Amniotic stem cell (primary cell): ENCODE measurements at places on chromosomes 5 and 9.

DNA sequence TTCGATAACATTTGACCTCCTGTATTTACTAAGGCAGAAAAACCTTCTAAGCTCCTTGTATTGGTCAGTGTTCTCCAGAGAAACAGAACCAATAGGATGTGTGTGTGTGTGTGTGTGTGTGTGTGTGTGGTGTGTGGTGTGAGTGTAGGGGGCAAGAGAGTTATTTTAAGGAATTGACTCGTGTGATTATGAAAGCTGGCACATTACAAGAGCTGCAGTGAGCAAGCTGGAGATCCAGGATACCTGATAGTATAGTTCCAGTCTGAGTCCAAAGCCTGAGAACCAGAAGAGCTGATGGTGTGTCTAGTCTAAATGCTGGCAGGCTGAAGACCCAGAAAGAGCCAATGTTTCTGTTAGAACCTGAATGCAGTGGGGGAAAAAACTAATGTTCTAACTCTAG is 21.2 kb upstream of the PIK3R1 start:
- DNase-seq, result no peak

DNA sequence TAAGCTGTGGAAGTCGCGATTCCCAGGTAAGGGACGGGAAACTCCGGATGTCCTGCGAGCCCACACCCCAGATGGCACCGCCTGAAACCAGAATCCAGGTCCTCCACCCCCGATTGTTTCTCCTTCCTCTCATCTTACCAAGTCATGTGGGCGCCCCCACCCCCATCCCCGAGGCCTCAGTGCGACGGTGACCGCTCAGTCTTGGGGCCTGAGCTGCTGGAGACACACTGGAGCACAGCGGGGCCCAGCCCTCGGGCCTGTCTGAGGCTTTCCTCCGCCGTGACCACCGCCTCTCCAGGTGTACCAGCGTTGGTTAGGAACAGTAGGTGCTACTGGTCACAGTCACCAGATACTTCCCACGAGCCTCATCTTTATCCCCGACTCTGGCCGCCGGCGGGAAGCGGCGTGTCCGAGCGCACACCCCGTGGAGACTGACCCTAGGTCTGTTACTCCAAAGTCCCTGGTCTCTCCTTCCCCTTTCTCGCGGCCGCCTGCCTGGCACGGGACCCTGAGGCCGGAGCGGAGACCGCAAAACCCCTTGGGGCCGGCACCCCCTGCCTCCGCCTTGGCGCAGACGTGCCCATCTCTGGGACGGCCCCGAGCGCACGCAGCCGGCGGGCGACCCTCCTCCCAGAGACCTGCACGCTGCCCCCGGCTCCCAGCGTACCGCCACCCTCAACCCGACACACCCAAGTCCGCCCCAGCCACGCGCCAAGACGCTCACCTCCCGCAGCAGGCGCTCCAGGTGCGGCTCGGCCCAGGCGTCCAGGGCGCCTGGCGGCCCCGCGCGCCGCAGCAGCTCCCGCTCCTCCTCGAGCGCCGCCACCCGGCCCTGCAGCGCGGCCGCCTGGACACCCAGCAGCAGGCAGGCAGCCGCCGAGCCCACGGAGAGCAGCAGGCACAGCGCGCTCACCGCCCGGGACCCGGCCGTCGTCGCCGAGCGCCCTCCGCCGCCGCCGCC is 733 bp downstream of the COL23A1 start:
- DNase-seq, result no peak

GRCh38 chr5:28275931-28276330 is 1237.5 kb upstream of the CDH9 start:
- no peak for DNase-seq

DNA sequence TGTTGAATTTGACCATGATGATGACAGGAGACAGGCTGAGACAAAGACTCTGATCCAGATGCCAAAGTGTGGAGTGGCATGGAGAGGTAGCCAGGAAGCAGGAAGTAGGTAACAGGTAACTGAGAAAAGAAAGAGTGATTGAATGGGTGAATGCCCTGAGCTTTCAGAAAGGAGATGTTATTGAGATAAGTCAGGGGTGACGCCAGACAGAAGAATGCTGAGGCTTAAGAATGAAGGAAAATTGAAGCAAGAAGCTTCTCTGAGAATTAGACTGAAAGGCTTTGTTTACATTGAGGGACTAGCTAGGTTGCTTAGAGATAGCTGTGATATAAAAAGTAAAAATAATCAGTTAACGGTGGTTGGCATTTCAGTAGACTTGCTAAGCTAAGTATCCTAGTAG is 165.7 kb downstream of the PSAT1 start:
- no peak for DNase-seq

DNA sequence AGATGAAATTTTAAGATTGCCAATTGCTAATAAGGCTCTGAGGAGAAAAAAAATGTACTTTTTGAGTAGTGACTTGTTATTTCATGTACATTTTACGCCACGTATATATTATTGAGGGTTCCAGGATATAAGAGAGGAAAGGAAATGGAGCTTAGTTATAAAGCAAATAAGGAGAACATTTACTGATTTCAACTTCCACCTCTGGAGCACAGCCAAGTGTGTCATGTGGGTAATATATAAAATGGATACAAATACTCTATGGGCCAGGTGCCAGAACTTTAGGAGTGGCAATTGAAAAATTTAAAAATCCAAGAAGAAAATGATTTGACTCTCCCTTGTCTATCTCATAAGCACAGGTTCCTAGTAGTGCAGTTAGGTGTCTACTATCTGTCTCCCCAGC is 45.0 kb upstream of the VLDLR start:
- DNase-seq, result no peak

- DNase-seq, result no peak
Measured at GRCh38 chr5:176542135-176542595, 5.0 kb upstream of the RNF44 start.

DNA sequence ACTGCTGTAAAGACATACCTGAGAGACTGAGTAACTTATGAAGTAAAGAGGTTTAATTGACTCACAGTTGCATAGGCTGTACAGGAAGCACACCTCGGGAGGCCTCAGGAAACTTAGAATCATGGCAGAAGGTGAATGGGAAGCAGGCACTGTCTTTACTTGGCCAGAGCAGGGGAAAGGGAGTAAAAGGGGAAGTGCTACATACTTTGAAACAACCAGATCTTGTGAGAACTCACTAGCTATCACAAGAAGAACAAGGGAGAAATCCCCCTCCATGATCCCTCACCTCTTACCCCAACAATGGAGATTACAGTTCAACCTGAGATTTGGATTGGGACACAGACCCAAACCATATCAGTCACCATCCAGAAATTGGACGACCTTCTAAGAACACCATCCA is 1285.8 kb upstream of the CDH9 start:
- DNase-seq, result no peak

GRCh38 chr5:102049517-102049916 is 246.6 kb downstream of the SLCO4C1 start:
- no peak for DNase-seq

DNA sequence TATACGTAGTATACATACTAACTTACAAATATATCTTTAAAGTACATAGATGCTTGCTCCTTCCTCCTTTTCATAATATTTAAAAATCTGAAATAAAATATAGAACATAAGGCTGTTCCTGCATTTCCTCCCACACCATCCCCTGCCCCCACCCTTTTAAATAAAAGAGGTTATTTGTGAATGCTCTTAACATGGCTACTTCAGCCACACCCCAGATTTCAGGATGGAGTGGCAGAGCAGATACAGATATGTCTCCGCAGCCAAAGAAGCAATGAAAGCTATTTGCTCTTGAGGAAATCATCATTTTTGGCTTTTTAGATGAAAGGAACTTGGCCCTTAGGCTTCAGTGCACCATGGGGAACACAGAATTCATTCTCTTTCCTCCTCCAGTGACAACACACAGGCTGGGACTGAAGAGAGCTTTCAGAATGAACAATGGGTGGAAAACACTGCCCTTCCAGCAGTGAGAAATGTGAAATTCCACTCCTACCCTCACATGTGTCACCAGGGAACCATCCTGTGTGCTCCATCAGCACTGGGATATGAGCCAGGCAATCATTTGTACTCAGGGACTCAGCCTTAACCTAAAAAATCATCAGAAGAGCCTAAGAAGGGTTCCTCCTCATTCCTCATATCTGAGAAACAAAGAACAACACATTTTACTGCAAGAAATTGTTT is 134.3 kb downstream of the PPP2R2B start:
- DNase-seq, result no peak

- no peak for DNase-seq
Measured at GRCh38 chr5:139183502-139183901, 14.7 kb downstream of the SIL1 start.

DNA sequence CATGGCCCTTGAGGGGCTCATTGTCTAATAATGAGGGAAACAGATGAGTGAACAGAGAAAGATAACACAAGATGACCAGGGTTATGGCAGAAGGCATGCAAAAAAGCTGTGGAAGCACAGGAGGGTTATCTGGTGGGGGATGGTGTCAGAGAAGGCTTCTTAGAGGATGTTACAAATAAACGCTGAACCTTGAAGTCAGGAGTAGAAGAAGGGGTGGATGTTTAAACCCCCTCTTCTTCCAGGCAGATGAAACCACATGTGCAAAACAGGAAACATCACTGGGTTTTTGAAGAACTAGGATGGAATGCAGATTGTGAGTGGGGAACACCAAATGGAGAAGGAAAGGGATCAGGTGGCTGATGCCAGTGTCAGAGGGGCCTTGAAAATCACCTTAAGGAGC is 41.8 kb upstream of the NR5A1 start:
- no peak for DNase-seq

DNA sequence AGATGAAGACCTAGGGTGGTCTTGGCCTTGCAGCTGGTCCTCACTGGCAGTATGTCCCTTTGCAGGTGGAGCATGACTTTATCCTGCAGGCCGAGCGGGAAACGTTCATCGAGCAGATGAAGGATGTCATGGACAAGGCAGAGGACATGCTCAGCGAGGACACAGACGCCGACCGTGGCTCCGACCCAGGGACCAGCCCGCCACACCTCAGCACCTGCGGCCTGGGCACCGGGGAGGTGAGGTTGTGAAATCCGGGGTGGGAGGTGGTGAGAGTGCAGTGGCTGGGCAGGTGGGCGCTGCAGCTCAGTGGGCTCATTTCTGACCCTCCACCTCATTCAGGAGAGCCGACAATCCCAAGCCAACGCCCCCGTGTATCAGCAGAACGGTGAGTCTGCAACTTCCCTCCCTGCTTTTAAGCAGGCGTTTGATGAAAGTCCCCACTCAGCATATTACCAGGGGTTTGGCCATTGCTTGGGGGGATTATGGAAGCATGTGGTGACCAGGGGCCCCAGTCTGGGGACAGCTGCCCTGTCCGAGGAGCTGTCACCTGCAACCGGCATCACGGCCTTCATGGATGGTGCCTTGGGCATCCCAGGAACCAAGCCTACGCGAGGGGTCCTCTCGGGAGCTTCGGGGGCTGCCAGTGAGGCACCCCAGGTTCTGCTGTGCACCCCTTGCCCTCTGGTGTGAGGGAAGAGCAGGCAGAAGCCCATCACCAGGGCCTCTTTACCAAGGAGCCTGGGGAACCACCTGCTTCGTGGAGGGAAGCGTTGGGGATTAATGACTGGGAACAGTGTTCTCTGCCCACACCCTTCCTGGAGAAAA is 84.0 kb downstream of the WNK2 start:
- no peak for DNase-seq

- DNase-seq, result no peak
Measured at GRCh38 chr5:109748546-109748945, 58.8 kb downstream of the MAN2A1 start.

DNA sequence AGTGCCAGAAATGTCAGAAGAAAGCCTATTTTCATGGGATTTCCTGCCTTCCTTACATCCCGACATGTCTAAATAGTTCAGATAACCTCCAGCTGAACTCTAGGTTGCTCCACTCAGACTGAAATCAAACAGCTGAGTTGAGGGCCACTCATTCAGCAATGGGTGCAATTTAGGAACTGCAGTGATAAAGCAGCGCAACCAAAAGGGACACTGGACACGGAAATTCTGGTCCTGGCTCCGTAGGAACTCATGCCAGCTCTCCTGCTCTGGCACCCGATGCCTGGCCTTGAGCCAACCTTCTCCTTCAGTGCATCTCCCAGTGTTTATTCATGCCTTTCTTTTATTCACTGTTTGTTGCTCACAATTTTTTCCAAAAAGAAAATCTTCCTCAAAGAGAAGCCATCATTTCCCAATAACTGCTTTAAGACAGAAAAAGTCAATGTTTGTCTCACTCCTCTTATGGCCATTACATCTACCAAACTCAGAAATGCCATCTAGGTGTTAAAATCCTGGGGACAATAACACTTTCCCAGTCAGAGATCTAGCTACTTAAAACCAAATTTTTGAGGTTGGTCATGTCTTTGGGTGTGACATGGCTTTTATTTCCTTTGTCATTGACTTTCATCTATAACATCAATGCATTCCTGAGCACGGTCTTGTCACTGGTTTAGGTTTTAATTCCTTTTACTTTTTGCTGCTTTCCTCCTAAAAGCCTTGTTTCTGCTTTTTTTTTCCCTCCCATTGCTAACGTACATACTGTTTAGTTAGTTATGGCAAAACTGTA is 126.9 kb downstream of the PDE4D start:
- no peak for DNase-seq

GRCh38 chr5:123997064-123997461 is 485.1 kb downstream of the CSNK1G3 start:
- no peak for DNase-seq

DNA sequence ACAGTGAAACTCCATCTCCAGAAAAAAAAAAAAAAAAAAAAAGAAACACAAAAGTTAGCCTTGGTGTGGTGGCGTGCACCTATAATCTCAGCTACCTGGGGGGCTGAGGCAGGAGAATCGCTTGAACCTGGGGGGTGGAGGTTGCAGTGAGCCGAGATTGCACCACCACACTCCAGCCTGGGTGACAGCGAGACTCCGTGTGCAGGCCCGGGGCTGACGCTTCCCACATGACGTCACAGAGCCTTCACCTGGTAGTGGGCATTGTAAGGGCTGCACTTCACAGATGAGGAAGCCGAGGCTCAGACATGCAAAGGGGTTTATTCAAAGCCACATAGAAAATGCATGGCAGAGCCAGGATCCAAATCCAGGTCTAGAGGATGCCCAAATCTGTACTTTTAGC is 114.2 kb downstream of the GAPVD1 start:
- no peak for DNase-seq

GRCh38 chr5:103243665-103244064 is 14.9 kb upstream of the MACIR start:
- no peak for DNase-seq

DNA sequence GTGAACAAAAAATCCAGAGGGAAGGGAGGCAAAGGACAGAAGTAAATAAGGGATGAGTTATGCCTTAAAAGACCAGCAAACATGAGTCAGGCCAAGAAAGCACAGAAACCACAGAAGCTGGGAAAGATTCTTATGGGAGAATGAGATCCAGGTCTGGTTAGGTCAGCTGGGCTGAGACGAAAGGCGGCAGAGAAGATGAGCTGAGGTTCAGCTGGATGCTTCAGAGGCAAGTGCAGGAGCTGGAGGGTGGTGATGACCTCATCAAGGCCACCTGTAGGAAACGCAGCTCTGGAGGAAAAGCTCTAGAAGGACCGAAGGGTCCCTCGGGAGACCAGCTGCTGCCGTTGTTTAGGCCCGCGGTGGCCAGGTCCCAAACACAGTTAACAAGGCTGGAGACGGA is 152.0 kb downstream of the MYO10 start:
- no peak for DNase-seq
